ENCODE measurements at places on chromosomes 1 and 21. TPM values are rescaled to one million over a fixed set of nuclear protein-coding genes. Genes with fewer than 3 reads are reported as not detected.
A peak's percentile ranks its signal among the peaks of the same experiment; 100 is the strongest.

HES2 gene
- total RNA-seq, result 2.1 TPM

HSPA6 gene
- 2.9 TPM for total RNA-seq

DNA sequence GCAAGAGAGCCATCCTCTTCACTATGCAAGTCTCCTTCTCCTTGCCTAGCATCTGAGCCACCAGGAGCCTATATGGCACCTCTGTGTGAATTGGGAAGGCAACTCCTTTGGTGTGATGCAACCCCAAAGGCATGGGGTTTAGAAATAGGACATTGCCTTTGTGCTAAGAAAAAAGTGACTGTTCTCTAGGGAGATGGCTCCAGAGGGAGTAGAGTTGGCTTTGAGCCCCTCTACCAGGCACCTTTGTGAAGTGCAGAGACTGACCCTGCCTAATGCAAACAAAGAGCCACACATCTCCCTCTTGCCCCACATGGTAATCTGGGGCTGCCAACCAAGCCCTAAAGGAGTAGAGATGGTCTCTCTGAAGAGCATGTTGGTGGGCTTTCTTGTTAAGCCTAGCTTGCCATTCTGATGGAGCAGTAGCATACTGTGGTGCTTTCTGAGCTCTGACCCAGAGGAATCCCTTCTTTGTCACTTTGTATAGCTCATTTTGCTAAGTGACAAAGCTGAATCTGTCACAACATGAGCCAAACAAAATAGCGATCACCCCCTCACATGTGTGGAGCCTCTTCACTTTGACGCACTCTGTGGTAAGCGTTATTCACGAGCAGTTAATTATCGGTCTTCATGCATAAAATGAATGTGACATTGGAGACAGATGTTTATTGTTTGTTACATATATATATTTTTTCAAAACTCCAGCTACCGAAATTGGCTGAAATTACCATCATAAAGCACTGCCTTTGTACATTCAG, 74.4 kb downstream of the RWDD3 start:
- DNase-seq, result no peak

DNA sequence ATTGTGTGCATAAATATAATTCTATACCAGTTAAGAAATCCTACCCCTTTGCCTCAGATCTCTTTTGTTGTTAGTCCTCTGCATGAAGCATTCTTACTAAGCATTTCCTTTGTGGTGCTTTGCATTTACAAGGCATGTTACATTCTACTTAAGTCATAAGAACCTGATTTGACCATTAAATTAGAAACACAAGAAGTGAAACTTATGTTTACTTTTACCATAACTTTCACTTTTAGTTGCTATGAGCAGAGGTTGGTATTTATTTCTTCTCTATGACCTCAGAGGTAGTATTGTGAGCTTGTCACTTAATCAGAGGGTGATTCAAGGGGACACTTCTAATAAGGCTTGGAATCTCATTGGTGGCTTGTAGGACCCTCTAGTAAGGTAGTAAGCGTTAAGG, 9.0 kb downstream of the FAM20B start:
- no peak for DNase-seq

HES3 gene
- not detected for total RNA-seq

DNA sequence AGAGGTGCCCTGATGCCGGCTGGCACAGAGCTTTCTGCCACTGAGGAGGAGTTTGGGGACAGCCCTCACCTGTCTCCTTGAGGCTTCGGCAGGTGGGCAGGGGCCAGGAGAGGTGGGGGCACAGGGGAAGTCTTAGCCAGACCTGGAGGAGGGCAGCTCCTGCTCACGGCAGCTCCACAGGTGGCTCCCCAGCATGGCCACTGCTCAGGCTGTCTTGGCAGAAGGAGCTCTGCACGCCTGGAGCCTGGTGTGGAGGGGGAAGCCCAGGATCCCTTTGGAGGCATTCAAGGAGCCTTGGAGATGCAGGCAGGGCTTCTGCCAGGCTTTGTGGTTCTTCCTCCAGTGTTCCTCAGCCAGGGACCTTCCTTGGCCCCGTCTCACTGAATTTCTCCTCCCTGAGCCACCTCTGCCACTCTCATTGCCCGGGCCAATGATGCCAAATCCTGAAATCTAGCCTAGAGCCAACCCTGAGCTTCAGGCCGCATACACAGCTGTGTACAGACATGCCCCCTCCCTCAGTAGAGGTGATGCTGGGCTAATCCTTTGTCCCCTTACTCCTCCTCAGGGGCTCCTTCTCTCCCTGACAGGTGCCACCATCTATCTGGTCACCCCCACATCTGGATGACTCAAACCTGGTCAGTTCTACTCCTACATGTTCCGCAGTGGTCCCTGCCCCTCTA, 251.8 kb upstream of the VAMP3 start:
- no peak for DNase-seq

DNA sequence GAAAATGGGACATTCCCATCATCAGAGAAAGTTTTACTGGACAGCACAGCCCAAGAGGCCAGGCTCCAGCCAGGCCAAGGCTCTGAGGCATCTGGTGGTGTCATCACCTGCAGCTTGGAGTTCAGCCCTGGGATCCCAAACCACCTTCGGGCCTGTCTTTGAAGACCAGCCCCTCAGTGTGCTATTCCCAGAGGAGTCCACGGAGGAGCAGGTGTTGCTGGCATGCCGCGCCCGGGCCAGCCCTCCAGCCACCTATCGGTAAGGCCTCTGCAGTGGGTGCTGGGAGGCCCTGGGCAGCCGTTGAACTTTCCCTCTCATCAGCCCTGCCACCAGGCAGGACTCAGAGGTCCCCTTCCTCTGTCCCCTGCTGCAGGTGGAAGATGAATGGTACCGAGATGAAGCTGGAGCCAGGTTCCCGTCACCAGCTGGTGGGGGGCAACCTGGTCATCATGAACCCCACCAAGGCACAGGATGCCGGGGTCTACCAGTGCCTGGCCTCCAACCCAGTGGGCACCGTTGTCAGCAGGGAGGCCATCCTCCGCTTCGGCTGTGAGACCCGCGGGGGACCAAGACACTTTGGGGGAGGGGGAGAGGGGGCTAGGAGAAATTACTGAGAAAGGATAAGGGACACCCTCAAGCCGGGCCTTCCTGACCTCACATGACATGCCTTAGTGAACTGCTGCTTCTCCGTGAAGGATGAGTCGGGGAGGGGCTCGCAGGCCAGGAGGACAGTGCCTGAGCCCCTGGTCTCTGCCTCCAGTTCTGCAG, 15.0 kb downstream of the CNTN2 start:
- no peak for DNase-seq

DNA sequence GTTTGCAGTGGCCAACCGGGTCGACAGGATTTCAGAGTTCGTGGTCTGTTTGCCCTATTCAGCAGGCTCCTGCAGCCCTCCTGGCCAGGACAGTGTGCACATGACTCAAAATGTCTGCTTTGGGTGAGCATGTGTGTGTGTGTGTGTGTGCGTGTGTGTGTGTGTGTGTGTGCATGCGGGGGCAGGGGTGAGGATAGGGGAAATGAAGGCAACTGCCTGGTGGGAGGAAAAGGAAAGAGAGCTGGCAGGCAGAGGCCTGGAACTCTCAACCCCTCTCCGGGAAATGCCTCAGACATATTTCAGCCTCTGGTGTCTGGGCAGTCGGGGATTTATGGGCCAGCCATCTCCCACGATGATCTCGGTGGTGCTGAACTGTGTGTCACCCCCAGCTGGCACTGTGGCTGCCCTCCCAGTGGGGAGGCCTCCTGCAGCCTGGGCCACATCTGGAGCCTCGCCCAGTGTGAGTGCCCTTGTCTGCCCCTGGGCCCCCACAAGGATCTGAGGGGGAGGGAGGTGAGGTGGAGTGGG, 15.2 kb downstream of the CDCP2 start:
- no peak for DNase-seq

DNA sequence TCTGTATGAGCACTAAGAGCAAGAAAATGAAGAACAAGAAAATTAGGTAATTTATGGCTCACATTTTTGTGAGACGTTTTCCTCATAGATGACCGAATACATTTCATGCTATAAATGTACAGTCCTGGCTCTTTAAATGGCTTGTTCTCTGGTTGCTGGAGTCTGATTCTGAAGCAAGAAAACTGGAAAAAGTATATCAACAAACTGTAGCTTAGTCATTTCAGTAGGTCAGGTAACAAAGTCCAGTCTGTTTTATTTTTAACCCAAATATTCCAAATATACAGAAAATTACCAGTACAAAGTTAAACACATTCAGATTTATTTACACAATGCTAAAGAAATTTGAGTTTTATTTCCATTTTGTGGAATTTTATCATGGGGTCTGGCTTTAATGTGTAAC, 2.5 kb upstream of the MYBPHL start:
- no peak for DNase-seq

GRCh38 chr1:157198619-157199420, 60.6 kb upstream of the ETV3 start:
- DNase-seq, result peak; percentile 65

- no peak for DNase-seq
These were observed 11.9 kb upstream of the CCN1 start for GRCh38 chr1:85568660-85569059.

DNA sequence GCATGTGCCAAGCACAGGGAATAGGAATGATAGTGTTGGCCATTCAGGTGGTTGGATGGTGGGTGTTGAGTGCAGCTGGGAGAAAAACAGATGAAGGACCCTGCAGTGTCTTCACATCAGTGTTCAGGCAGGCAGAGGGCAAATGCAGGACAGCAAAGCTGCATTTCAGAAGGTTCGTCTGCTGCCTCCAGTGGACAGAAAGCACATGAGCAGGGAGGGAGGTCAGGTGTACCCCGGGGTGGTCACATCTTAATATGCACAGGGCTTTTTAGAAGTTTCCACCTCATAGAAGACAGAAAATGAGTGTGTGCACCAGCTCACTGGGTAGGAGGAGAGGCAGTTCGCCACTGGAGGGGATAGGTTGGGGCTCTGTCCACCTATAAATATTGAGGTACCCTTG, 184.9 kb downstream of the SLC35F3 start:
- DNase-seq, result no peak

CLCA1 gene
- total RNA-seq, result 0.18 TPM
